Airway epithelial cell (primary cell): ENCODE measurements at places on chromosomes 12 and 14. TPM values are rescaled to one million over a fixed set of nuclear protein-coding genes. Genes with fewer than 3 reads are reported as not detected.

Gene TAS2R43
- total RNA-seq = 0.28 TPM in 1 of 2 replicates, not detected in the other

Gene TEAD4
- 16.6 and 19.9 TPM in 2 replicates for total RNA-seq

Gene GALNT8
- total RNA-seq = not detected in 2 replicates

Gene PTPRR
- total RNA-seq = 0.21 TPM in 1 of 2 replicates, not detected in the other

Gene PTGER2
- 0.78 and 1.2 TPM in 2 replicates for total RNA-seq

Gene CHGA
- total RNA-seq = 0.07 TPM in 1 of 2 replicates, not detected in the other

Gene KRT71
- total RNA-seq = not detected in 2 replicates

Gene RPS6KL1
- 1.6 and 1.8 TPM in 2 replicates for total RNA-seq

Gene SERPINA12
- total RNA-seq = not detected in 2 replicates

Gene KRT74
- total RNA-seq = 0.21 and 0.33 TPM in 2 replicates

Gene CPNE6
- total RNA-seq = not detected in 2 replicates
